ENCODE measurements at places on chromosomes 11 and 22.

- DNase-seq = no peak
These were observed 785.6 kb downstream of the TBC1D22A start for GRCh38 chr22:47547881-47548650.

DNA sequence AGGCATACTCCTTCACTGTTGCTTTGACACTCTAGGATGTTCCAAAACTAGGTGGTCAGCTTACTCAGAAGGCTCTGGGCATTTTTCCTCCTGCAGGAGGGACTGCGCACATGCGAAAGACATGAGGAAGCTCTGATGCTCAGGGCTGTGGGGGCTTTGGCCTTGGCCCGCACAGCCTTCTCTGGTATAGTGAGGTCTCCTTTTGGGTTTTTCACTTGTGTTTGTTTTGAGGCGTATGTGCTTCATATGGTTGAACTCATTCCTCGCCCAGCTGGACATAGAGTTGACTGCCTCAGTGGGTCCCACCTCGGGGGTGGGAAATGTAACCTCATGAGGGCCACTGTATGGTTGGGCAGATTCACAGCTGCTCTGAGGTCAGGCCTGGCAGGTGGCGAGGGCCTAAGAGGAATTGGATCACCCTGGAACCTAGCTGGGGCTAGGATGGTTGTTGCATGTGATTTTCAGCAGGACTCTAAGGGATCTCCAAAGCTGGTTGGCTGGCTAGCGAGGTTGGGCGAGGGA lies 63.7 kb downstream of the PTPRJ start:
- DNase-seq = no peak

DNA sequence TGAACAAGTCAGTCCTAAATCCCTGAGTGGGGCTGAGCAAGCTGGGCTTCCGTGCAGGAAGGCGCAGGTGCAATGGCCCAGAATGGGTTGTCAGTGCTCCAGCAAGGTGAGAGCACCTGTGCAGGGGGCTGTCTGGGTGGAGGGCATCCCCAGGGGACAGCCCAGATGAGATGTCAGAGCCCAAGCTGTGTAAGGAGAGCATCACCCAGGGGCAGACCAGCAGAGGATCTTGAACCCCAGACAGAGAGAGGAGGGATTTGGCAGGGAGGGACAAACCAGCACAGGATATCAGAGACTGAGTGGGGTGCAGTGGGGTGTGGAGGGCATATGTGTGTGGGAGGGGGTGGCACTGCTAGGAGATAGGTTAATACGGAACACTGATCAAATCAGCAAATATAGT lies 114.9 kb upstream of the TMEM45B start:
- no peak for DNase-seq

DNA sequence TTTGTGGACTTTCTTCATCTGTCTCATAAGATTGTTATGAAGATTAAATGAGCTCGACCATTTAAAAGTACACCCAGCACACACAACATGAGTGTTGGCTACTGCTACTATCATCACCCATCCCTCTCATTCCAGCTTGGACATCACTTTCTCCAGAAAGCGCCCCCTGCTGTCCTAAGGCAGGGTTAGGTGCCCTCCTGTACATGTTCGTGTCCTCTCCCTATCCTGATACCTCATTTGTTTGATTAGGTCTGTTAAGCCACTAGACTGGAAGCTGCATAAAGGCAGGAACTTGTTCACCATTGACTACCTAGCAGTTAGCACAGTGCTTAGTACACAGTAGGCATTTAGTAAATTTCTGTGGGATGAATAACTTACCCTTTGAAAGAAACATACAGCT lies 85.5 kb downstream of the ENTHD1 start:
- no peak for DNase-seq

DNA sequence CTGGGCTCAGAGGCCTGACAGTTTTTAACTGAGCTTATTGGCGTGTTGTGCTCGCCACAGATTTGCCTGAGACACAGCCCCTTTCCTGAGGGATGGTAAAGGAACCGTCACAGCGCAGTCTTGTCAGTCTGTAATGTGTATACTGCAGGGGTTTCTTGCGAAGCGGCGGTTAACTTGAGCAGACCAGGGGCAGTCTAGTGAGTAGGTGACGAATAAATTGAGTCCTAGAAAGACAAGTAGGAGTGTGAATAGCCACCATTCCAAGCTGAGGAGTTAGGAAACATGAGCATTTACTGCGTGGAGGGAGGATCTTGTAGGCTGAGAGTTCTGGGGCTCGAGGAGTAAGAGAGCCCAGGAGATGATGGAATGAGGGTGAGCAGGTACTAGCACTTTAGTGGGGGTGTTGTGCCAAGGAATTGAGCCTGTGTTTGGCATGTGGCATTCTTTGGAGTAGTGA lies 1.4 kb downstream of the MED15 start:
- no peak for DNase-seq

GRCh38 chr11:88179141-88179540 lies 3.9 kb upstream of the RAB38 start:
- DNase-seq = no peak

DNA sequence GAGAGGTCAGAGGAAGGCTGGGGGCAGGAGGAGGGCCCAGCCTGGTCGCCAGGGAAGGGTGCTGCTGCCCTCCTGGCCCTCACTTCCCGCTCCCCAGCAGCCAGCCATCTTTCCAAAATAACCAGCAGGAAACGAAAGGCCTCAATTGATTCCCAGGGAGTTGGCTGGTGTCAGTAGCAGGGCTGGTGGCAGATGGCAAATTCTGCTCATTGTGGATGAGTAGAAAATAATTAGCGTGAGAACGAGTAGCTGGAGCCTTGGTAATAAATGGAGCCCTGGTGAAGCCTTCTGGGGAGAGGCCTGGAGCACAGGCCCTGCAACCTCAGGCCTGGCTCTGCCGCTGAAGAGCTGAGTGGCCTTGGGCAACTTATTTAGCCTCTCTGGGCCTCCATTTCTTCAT lies 31.3 kb downstream of the DAGLA start:
- DNase-seq = no peak
